ENCODE measurements at places on chromosomes 7 and 10.

GRCh38 chr10:9331583-9332008, 1277.1 kb downstream of the GATA3 start:
- no peak for DNase-seq

DNA sequence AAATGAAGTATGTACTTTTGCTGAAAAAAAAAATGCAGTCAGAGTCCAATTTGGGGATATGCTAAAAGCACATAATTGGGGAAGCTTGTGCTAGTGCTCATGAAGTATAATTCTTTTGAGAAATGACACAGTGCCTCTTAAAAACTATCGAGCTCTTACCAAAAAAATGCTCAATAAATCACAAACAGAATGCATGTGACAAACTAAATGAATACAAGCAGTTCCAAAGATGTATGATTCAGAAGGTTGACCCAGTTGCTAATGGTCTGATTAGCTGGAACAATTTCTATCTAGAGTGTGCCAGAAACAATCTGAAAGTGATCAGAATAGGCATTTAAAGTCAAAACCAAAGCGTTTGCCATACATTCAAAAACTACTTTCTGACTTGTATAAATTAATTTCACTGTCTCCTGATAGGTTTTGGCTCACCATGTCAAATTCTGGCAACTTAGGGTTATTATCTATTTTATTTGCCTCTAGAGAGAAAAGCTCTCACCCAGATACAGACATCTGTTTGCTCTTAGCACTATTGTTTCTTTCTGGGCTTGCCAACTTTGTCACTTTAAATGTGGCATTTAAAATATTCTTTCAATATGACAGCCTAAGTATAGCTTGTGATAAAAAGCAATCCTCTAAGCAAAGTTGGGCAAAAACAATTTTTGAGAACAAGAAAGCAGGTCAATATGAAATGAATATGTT, 114.7 kb upstream of the AHR start:
- no peak for DNase-seq

DNA sequence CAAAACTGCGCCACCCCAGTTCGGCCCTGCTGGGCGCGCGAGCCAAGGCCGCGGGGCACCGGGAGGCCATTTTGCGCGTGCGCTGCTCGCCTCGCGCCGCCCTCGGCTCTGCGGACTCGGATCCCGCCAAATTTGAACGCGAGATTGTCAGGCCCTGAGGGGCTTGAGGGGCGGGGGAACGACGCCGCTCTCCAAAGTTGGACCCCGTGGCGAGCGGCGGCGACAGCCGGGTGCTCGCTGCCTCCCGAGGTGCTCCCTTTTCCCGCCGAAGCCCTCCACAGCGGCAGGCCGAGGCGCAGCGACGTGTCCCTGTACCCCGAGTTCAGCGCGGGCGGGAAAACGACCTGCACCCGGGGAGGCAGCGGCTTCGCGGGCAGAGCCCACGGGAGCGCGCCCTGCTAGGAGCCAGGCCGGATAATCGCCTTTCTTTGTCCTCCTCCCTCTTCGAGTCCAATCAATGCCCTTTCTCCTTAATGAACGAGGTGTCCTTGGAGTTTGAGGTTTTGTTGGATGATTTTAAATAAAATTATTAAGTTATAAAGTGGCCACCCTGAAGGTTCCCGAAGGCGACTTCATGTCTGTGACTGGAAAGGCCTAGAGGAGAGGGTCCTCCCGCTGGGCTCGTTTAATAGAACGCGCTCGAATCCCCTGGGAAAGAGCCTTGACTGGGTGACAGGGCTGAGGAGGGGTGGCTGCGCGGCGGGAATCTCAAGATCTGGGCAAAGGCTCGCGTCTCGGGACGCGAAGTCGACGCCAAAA, 10.7 kb upstream of the SPAG6 start:
- no peak for DNase-seq

DNA sequence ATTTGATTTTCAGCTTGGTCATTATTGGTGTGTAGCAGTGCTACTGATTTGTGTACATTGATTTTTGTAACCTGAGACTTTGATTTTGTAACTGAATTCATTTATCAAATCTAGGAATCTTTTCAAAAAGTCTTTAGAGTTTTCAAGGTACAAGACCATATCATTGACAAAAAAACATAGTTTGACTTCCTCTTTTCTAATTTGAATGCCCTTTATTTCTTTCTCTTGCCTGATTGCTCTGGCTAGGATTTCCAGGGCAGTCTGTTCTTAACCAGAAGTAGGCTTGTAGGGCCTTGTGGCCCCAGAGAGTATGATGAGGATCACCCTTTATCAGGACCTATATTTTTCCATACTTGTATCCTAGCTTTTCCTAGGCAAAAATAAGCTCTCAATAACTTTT, 234.5 kb upstream of the FZD1 start:
- DNase-seq: no peak

DNA sequence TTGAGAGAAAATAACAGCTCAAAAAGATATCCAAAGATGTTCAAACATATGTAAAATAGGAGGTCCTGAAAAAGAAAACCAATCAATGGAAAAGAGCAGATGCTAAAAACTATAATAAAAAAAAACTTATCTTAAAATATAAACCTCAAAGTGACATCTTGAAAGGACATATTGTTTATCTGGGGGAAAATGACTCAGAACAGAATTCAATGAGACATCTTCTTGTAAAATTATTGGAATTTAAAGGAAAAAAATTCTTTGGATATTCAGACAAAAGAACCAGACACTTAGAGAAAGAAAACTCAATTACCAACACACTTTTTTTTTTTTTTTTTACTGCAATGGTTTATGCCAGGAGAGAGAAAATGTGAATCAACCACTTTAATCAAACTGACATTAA, 58.9 kb downstream of the NAMPT start:
- no peak for DNase-seq

GRCh38 chr7:6238309-6238925, 34.0 kb downstream of the CYTH3 start:
- DNase-seq: no peak

DNA sequence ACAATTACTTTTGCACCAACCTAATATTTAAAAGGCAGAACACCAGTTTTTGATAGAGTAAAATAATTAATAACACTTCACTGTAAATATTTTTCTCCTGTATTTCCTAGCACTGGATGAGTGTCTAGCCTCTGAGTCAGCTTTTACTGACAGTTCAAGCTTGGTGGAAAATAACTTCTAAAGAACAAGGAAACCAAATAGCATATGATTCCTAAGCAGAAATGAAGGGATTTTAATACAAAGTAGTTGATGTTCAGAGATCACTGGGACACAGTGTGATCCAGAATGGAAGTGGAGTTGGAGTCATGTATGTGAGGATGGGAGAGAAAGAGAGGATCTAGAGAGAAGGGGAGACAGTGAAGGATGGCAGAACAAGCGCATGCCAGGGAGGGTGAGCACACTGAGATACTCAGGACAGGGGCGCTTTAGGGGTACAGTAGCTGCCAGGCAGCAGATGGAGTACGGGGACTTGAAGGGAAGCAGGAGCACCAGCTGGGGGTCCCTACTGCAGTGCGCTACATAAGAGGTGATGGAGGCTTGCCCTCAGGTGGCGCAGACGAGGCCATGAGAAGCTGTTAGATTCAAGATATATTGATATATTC, 117.9 kb upstream of the KLF6 start:
- DNase-seq: no peak

DNA sequence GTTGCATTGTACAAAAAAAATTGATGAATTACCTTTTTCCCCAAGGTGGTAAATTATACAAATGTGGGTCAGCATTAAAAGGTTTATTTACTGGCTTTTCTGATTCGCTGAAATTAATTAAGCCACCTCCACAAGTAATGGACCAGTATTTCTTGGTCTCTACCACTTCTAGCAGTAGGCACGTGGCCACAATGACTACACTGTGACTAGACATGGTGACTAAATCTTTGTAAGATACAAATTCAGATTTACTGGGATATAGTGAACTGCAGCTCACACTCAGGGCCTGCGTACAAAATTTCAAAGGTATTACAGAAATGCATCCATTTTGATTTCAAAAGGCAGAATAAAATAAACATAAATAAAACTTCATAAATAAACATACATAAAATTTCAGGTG, 10.9 kb downstream of the HPSE2 start:
- DNase-seq: no peak

DNA sequence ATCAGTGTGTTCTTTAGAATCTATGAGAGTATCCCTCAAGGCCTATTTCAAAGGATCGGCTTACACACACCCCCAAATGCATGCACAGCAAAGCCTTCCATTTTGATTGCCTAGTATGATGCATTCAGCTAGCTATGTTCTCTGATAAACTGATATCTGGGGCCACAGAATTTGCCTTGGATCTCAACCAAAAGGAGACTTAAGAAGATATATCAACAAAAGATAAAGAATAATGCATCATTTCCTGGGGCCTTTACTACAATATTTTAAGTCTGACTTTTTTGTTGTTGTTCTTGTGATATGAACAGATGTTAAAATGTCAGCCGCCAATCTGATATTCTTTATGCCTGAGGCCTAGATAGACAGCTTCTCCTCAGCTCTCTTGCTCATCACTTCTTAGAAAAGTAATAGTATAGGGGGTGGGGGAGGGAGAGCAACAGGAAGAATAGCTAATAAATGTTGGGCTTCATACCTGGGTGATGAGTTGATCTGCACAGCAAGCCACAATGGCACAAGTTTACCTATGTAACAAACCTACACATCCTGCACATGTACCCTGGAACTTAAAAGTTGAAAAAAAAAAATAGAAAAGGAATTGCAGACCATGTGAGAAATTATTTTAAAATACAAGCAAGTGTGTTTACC, 792.9 kb upstream of the GHITM start:
- DNase-seq: no peak

GRCh38 chr10:969473-970150, 18.6 kb upstream of the GTPBP4 start:
- no peak for DNase-seq

DNA sequence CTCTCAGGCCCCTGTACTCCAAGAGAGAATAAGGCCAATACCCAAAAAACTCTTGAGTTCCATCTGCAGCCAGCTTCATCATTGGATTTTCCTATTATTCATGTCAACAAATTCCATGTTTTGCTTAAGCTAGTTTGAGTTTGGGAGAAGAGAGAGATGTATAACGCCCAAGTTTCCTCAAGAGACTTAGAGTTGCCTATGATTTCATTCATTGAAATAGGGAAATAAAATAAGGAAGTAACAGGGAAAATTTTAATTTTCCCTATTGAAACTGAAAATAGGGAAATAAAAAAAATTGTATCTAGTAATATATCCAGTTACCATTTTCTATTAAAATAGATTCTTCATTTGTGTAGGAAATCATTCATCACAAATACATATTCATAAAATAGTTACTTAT, 66.5 kb upstream of the SVIL start:
- DNase-seq: no peak

- no peak for DNase-seq
Observed at GRCh38 chr7:7251742-7252141, 69.4 kb downstream of the C1GALT1 start.

DNA sequence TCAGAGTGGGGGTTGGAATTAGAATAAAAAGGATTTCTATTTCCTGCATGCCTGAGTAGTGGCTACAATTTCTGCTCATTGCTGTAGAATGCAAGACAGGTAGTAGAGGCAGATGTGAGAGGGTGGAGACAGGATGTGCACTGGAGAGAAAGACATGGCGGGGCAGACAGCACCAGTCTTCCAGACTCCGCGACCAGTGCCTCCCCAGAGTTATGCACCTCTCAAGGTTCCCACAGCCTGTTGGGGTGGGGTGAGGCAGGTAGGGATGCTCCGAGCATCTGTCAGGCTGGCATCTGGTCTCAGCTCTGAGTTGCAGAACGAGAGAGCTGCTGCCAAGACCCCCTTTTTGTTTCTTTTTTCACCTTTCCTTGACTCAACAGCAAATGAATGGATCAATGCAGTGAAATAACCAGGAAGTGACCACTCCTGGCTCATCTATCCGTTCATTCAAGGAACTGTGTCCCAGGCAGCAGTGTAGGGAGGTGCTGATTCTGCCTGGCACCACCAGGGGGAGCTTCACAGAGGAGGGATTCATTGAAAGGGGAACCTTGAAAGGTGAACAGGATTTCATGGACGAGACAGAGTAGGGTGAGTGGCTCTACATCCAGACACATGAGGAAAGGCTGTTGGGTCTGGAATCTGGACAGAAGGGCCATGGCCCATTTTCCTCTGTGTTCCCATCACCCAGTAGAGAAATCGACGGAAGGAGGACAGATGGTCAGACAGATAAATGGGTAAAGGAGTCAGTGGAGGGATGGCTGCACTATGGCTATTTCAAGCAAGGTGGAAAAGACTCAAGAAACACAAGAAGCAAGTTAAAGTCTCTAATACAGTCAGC, 17.2 kb upstream of the SLC18A3 start:
- DNase-seq: no peak

DNA sequence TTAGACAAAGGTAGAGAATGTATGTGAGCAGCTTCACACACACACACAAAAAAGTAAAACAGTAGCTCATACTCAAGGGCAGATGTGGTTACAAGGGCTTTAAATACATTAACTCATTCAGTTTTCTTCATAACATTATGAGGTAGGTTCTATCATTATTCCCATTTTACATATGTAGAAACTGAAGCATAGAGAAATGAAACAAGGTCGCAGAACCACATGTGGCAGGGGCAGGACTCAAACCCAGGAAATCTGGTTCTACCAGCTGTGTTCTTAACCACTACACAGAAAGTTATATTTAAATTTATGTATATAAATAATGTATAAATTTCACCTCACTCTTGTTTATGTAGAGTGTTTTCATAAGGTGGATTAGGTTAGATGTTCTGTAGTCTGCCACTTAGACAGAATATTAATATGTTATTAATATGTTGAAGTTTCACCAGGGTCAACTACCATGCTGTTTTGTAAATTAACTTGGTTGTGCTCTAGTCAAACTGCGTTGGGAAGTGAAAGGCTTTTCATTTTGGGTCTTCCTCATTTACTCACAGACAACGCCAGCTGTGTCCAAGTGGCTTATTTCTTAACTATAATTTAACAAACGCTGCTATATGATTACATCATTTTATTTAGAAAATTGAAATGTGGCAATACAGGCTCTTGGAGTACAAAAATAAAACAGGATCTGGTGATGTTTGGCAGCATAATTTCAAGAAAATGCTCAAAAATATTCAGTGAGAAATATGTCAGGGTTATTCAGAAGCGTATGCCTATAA, 138.4 kb downstream of the MDFIC start:
- no peak for DNase-seq

DNA sequence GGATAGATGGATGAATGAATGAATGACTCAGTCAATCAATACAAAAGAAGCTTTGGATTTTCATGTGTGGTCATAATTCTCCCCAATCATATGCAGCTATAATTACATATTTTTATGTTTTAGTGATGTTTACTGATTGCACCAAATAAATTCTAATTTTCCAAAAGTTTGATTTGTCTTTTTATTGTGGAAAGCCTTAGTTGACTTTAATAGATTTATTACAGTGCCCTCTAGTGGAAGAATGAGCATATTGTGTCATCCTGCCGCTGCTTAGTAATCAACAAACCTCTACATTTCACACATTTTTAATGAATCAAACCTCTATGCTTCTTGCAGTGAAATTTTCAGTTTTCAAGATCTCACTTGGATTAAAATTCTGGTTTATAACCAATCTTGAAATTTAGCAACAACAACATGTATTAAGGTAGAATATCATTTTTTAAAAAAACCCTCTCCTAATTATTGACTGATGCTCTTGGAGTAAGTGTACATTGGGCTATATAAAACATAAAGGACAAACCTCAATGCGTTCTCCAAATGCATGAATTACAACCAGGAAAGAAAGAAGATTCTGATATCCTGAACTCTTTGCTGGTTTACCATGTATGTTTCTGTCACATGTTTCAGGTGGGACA, 55.6 kb upstream of the PNLIP start:
- DNase-seq: no peak

GRCh38 chr7:155198901-155199845, 98.5 kb upstream of the INSIG1 start:
- DNase-seq: no peak

All from cortex of kidney (tissue), 1 donor.